Lower leg skin (tissue), 4 donors: ENCODE measurements at places on chromosomes 2 and 18. TPM values are rescaled to one million over a fixed set of nuclear protein-coding genes. Genes with fewer than 3 reads are reported as not detected.

Gene CDH20
- total RNA-seq: 1.2 TPM

Gene RUFY4
- total RNA-seq: not detected

Gene GALNT3
- 14.2 TPM for total RNA-seq

Gene HOXD3
- 1.7 TPM for total RNA-seq

Gene NOSTRIN
- total RNA-seq: 20.8 TPM

Gene GKN1
- total RNA-seq: not detected

Gene CRYGD
- total RNA-seq: not detected

Gene ANKRD30BL
- total RNA-seq: not detected

DNA sequence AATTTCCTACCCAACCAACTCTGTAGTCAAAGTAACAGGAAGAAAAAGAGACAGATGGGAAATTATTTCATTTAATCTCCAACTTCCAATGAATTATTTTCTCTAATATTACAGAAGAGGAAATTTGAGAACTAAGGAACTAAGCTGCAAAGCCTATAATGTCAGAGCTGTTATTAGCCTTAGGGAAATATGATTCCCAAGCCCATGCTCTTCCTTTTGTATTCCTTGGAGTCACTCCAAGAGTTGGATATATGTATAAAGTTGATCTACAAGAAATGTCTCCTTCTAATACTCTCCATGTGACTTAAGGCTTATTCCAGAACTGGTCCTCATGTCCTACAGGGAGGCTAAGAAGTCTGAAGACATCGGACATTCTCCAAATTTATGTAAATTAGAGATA, 31.6 kb upstream of the VWC2L start:
- no peak for DNase-seq

DNA sequence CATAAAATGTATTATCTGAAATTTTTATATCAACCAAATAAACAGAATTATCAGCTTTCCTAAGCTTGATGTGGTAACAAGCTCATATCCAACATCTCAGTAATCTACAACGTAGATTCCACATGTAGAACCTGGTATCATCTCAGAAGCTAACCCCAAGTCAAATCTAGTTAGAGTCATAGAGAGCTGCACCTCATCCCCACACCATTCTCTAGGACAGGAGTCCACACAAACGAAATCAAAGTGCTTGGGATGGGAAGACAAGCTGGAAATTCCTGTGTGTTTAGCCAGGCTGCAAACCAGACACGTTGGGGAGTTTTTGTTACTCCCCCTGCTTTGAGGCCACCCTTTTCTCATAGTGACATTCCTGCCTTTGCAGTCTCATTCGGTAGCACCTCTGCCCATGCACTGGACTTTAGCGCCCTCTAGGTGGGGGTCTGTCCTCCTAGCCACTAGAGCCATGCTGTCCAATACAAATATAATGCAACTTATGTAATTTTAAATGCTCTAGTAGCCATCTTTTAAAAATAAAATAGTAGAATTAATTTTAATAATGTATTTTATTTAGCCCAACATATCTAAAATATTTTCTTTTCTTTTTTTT, 28.1 kb upstream of the SATB2 start:
- DNase-seq: no peak

DNA sequence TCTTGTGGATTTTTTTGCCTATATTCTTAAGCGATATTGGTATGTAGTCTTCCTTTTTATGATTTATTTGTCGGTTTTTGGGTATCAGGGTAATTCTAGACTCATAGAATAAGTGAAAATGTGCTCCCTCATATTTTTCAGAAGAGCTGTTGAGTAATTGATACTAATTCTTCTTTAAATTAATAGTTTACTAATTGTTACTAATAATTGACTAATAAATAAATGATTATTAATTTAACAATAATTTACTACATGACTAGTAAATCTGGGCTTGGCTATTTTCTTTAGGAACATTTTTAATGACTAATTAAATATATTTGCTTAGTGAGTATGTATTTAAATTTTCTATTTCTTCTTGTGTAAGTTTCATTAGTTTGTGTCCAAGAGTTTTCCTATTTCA, 325.0 kb downstream of the ADCYAP1 start:
- DNase-seq: no peak

DNA sequence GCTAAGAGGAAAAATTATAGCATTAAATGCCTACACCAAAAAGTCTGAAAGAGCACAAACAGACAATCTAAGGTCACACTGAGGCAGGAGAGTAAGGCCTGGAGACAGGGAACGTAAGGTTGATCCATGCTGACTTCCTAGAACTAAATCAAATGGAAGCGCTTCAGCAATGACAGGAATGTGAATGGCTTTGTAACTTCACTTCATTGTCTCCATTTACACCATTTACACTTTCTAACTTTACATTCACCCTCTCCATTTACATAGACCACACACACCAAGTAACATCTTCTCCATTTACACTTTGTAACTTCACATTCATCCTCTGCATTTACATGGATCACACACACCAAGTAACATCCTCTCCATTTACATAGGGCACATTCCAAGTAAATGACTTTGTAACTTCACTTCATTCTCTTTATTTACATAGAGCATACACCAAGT, 103.1 kb upstream of the SPATS2L start:
- DNase-seq: no peak

DNA sequence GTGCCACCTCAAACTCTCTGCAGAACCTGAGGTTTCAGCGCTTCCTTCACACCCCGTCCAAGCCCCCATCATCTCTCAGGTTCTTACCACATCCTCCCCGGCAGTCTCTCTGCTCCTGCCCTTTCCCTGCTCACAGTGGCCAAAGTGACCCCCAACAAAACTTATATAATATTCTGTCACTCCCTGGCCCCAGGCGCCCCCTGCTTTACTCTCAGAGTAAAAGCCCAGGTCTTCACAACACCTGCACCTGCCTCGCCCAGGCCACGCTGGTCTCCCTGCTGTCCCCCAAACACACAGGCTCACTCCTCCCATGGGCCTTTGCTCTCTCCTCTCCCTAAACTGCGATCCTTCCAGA, 6.4 kb downstream of the ITGB1BP1 start:
- no peak for DNase-seq

GRCh38 chr2:232894746-232895145, 24.7 kb downstream of the SNORC start:
- DNase-seq: no peak

DNA sequence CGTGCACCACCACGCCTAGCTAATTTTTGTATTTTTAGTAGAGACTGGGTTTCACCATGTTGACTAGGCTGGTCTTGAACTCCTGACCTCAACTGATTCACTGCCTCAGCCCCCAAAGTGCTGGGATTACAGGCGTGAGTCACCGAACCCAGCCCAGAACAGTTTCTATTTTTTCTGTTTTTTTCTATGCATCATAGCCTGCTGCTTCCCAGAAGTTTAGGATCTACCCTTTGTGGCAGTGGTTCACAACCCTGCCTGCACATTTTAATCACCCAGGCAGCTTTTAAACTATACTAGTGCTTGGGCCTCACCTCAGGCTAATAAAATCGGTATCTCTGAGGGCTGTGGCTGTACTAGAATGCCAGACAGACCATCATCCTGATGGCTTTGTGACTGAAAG, 39.7 kb upstream of the SOCS6 start:
- DNase-seq: no peak

DNA sequence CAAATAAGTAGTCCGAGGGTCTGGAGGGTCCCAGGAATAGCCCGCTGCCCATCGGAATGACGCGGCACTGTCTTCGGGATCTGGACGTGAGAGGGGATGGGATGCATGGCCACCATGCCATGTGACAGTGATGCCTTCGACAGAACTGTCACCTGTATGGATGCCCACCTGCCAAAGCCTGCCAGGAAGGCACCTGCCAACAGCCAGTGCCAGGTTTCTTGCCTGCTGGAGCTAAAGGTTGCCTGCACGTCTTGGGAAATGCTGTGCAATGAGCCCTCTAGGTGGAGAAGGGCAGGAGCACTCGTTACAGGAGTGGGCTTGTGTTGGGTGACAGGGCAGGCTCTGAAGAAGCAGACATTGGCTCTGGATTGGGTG, 20.5 kb downstream of the GPR35 start:
- DNase-seq: no peak

GRCh38 chr2:218229851-218230250, 12.9 kb downstream of the ARPC2 start:
- no peak for DNase-seq

DNA sequence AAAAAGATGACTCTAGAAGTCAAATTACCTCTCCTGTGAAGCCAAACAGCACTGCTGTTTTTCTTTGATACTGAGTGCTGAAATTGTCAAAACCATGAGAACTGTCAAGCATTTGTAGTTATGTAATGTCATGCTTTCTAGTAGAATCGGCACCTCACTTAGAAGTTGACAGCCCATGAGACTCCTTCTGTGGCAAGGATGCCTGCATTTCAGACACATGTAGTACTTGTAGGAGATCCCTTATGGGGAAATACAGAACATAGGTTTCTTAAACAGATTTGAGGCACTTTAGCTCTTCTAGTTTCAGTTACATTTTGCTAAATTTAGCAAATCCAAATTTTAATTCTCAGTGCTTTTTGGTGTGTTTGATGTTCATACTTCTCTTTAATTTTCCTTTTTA, 15.7 kb downstream of the ZNF407 start:
- DNase-seq: no peak

- no peak for DNase-seq
Observed at GRCh38 chr2:120344976-120345581, 857 bp upstream of the INHBB start.

GRCh38 chr2:28469304-28469703, 26.6 kb upstream of the PLB1 start:
- DNase-seq: no peak

DNA sequence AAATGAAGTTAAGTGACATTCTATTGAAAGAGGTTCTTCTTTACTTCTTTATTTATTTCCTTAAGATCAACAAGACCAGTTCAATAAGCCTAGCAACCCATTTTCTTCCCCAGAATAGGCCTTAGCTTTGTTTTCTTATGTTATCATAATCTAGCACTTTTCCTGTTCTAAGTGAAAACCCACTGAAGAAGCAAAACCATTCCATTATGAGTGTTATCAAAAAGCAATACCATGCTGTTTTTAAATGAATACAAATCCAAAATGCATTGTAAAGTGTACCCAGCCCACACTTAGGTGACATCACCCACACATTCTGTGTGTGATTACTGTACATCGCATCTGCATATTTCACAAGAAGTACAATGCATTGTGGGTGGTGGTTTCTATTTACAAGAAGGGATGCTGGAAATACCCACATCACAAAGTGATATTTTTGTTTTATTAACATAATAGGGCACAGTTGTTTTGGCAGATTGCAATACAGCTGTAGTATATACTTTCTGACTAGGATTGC, 679.5 kb downstream of the KCNJ3 start:
- no peak for DNase-seq

- no peak for DNase-seq
Observed at GRCh38 chr18:38047820-38048219, 482.2 kb upstream of the CELF4 start.

- no peak for DNase-seq
Observed at GRCh38 chr18:80169607-80170006, 60.5 kb downstream of the ADNP2 start.

GRCh38 chr2:20823917-20824316, 1.0 kb upstream of the LDAH start:
- DNase-seq: no peak

DNA sequence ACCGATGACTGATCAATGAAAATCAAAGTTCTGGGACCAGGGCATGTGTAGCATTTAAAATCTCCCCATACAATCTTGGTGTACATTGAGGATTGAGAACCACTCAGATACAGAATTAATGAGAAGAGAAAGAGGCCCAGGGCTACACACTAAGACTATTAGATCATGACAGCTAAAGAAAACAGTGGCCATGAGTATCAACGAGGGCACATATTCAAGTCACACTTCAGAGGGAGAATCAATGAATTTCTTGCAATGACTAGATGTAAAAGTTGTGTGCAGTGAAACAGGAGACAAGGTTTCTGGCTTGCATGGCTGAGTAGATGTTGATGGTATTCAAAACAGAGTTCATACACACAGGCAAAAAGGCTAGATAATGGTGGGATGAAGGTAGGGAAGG, 29.1 kb downstream of the METTL8 start:
- DNase-seq: no peak

DNA sequence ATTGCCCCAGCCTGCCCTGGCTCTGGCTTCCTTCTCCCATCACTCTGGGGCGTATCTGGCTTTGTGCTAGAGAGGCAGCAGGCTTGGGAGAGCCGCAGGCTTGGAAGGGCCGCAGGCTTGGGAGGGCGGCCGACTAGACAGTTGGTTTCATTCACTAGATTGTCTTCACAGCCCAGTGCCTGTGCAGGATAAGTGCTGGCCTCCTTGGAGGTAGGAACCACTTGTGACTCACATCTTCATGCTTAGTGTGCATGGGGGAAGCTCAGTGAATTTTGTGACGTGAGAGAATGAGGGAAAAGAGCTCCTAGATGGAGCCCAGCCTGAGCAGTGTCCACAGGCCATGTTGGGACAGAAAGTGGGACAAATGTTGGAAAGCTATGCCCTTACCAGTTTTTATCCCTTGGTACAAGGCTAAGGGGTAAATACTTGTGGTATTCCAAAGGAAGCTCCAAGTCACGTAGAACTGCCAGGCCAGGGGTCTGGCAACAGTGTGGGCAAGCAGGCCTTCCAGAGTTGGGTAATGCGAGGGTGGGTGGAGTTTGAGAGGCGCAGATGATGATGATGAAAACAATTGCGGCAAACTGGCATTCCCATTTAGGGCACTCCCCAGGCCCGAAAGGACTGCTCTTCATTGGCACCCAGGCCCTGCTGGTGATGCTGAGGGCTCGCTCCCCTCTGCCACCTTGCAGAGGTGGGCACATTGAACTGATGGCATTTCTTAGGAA, 100.1 kb downstream of the DDX1 start:
- DNase-seq: no peak

GRCh38 chr2:146821836-146822316, 1023.0 kb upstream of the ACVR2A start:
- DNase-seq: no peak

GRCh38 chr2:235187806-235188205, 236.0 kb downstream of the SH3BP4 start:
- no peak for DNase-seq

- DNase-seq: no peak
Observed at GRCh38 chr2:192416060-192416459, 221.3 kb upstream of the TMEFF2 start.

DNA sequence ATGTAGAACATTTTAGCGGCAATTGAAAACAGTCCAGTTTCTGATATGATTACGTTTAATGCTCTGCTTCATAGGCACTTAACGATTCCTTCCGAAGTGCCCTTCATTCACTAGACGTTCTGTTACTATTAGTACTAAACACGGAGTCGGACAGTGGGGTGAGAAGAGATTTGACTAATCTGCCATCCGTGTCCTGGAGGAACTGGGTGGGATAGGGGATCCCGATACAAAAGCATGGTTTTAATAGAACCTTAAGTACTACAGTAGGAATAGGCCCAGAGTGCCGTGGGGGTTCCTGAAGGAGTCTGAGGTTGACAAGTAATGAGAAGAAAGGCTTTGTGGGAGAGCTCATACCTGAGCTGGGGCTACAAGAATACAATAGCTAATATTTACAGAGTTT, 631 bp downstream of the MORN2 start:
- DNase-seq: no peak

DNA sequence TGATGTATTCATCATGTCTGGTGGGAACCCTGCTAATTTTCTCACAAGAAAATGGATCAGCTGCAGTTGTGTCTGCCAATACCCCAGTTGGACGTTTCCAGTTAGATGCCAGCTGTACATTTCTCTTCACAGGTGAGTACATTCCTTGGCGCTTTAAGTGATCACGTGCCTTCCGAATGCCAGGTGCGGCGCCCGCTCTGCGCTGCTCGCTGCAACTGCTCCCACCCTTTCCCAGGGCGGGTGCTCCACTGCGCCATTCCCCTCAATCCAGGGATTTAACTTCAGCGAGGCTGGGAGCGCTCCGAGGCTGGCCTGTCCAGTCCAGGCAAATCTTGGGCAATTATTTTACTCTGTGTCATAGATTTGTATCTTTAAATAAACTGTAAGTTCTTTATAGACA, 225.0 kb upstream of the RAB6C start:
- DNase-seq: no peak
